ENCODE measurements at places on chromosomes 7 and 10. TPM values are rescaled to one million over a fixed set of nuclear protein-coding genes. Genes with fewer than 3 reads are reported as not detected.

ABCB4 gene
- not detected for total RNA-seq

NKX2-3 gene
- total RNA-seq, result not detected

ADAMTS14 gene
- not detected for total RNA-seq

TRIL gene
- not detected for total RNA-seq

DGKI gene
- total RNA-seq, result 0.46 TPM

NKX1-2 gene
- total RNA-seq, result not detected

NCF1 gene
- total RNA-seq, result 5.2 TPM

ATG9B gene
- 15.7 TPM for total RNA-seq

PSD gene
- 2.0 TPM for total RNA-seq

FAM24B gene
- 9.1 TPM for total RNA-seq

PDZD7 gene
- 0.72 TPM for total RNA-seq

MYPN gene
- not detected for total RNA-seq

FAM221A gene
- 6.6 TPM for total RNA-seq

GDF2 gene
- not detected for total RNA-seq

PDE6C gene
- total RNA-seq, result not detected
